ENCODE measurements at places on chromosomes 5 and 9. TPM values are rescaled to one million over a fixed set of nuclear protein-coding genes. Genes with fewer than 3 reads are reported as not detected.

Gene CHMP5
- polyA plus RNA-seq: 75.4 TPM

Gene MVB12B
- not detected for polyA plus RNA-seq

Gene LCN15
- not detected for polyA plus RNA-seq

Gene TMEM141
- 28.1 TPM for polyA plus RNA-seq

Gene ORM2
- 1.0 TPM for polyA plus RNA-seq

Gene IL17B
- 223 TPM for polyA plus RNA-seq

Gene PCYOX1L
- 9.3 TPM for polyA plus RNA-seq

Gene TYRP1
- not detected for polyA plus RNA-seq

- no peak for DNase-seq
Measured at GRCh38 chr9:35861161-35861897, 8.9 kb downstream of the OR13J1 start.

DNA sequence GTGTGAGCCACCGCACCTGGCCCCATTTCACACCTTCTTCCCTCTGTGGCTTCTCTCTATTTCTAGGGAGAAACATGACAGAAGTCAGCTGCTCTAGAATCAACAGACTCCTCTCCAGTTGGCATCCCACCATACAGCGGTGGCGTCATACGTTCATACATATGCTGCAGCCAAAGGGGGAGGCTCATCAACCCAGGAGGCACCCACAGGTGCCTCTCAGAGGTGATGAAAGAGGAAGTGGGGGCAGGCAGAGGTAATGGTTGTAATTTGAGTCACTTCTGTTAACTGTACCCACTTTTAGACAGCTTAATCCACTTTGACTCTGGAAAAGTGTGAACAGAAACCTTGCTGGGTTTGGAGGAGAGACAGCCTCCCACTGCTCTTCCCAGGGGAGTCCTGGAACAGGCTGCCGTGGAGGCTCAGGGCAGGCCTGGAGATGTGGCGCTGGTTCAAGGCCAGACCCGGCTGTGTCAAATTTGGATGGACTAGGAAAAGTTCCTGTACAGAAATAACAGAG is 47.3 kb upstream of the SUB1 start:
- DNase-seq: no peak

DNA sequence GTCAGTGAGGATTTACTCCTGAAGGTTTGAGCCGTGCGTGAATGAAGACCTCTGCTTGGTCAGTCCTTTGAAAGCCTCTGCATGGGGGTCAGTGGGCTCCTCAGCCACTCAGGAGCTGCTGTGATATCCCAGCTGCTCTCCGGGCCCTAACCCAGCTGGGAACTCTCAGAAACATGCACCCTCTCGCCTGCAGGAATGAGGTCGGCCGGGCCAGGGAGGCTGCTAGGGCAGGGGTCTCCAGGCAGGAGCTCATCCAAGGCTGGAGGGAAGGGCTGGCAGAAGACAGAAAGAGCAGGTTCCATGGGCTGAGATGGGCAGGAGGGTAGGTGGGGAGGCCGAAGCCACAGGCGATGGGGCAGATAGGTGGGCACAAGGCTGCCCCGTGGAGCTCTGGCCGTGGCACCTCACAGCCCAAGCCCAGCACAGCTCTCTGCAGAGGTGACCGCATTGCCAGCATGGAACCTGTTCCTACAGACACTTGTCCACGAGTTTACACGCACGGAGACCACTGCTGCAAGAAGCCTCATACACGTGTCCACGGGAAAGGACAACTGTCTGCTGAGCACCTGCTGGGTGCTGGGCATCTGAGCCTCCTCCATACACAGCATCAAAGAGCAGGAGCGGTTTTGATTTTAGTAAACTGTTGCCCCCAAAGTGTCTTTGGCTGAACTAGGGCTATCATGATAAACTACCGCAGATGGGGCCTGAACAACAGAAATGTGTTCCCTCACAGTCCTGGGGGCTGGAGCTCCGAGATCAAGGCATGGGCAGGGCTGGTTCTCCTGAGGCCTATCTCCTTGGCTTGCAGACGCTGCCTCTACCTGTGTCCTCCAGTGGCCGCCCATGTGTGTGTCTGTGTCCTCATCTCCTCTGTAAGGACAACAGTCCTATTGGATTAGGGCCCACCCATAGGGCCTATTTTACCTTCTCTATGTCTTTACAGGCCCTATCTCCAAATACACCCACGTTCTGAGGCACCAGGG is 85.2 kb upstream of the ADAMTS2 start:
- no peak for DNase-seq

- no peak for DNase-seq
Measured at GRCh38 chr5:93510626-93511380, 70.2 kb downstream of the NR2F1-AS1 start.

- DNase-seq: no peak
Measured at GRCh38 chr5:91296674-91297143, 86.4 kb downstream of the ARRDC3 start.

DNA sequence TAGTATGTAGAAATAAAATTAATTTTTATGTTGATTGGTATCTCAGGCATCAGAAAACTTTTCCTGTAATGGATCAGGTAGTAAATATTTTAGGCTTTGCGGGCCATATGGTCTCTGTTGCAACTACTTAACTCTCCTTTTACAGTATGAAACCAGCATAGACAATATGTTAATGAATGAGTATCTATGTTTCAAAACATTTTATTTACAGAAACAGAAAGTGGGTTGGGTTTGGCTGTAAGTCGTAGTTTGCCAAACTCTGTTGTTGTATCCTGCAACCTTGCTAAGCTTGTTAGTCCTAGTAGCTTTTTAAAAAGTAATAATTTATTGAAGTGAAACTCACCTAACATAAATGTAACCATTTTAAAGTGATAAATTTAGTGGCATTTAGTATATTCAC is 132.1 kb downstream of the NR3C1 start:
- DNase-seq: no peak

DNA sequence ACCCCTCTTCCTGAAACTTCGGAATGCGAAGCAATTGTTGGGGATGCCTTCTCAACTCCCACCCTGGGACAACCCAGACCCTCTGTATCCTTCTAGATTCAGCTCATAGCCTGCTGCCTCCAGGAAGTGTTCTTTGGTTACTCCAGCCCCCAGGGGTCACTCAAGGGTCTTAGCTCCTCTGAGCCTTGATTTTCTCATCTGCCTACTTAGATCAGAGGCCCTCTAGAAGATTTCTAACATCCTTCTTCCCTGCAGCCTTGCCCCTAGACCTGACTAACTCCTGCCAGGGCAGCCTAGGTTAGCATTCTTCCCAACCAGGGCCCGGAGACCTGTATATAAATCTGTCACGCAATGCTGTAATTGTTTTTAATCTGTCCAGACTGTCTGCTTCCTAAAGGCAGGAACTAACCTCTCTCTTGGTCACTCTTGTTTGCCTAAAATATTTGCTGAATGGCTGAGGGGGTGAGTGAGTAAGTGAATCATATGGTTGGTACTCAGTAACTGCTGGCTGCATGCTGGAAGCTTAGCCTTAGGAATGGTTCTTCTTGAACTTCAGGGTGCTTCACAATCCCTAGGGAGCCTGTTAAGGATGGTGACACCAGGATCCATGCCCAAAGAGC is 8.2 kb downstream of the GALNT10 start:
- no peak for DNase-seq

- DNase-seq: no peak
Measured at GRCh38 chr9:38765101-38765500, 45.2 kb upstream of the FAM240B start.

GRCh38 chr5:57492632-57493031 is 10.0 kb upstream of the ACTBL2 start:
- DNase-seq: no peak

- DNase-seq: no peak
Measured at GRCh38 chr9:74795081-74795480, 92.6 kb downstream of the TRPM6 start.

DNA sequence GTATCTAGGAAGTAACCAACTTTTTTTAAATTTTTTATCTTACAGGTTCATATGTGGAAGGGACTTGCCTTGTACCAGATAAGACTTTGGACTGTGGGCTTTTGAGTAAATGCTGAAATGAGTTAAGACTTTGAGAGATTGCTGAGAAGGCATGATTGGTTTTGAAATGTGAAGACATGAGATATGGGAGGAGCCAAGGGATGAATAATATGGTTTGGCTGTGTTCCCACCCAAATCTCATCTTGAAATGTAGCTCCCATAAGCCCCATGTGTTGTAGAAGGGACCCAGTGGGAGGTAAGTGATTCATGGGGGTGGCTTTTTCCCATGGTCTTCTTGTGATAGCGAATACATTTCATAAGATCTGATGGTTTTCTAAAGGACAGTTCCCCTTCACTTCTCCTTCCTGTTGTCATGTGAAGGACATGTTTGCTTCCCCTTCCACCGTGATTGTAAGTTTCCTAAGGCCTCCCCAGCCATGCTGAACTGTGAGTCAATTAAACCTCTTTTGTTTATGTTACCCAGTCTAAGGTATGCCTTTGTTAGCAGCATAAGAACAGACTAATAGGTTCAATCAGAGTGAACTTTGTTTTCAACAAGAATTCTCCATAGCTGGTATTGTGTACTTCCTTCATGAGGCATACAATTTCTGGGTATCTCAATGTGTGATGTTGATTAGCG is 535.6 kb upstream of the MEF2C start:
- no peak for DNase-seq

DNA sequence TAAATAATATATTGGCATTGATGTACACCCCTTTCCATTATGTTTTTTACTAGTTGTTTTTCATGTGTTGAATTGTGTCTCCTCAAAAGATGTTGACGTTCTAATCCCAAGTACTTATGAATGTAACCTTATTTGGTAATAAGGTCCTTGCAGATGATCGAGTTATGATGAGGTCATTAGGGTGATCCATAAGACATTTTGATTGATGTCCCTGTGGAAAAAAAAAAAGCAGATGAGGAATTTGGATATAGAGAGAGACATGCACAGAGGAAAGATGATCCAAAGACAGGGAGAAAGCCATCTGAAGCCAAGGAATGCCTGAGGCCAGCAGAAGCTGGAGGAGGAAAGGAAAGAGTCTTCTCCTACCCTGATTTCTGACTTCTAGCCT is 632.7 kb downstream of the TLR4 start:
- DNase-seq: no peak

DNA sequence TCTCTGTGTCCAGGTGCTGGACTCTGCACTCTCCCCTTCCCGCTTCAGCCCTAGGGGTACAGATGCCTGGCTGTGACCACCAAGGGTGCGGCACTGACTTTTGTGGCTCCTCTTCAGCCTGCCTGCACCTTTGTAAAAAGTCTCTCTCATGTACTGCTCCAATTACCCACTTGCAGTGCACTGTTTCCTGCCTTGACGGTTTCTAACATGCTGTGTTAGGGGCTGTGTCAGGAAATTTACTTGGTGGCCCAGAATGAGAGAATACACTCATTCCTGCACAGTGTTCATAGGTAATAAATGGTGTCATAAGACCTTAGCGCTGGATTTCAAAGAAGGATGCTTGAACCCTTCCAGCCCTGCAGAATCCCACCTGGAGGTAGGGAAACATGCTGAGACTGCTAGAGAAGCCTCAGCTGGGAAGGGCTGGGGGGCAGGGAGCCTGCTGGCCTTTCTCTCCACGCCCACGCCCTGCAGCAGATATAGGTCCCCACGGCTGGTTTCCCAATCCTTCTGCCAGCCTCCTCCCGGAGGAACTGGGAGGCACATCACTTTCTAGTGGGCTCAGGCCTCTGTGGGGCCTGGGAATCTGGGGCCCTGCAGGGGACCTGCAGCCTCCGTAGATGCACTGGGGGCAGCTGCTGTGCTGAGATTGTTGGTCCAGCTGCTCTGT is 17.6 kb upstream of the HRH2 start:
- no peak for DNase-seq

DNA sequence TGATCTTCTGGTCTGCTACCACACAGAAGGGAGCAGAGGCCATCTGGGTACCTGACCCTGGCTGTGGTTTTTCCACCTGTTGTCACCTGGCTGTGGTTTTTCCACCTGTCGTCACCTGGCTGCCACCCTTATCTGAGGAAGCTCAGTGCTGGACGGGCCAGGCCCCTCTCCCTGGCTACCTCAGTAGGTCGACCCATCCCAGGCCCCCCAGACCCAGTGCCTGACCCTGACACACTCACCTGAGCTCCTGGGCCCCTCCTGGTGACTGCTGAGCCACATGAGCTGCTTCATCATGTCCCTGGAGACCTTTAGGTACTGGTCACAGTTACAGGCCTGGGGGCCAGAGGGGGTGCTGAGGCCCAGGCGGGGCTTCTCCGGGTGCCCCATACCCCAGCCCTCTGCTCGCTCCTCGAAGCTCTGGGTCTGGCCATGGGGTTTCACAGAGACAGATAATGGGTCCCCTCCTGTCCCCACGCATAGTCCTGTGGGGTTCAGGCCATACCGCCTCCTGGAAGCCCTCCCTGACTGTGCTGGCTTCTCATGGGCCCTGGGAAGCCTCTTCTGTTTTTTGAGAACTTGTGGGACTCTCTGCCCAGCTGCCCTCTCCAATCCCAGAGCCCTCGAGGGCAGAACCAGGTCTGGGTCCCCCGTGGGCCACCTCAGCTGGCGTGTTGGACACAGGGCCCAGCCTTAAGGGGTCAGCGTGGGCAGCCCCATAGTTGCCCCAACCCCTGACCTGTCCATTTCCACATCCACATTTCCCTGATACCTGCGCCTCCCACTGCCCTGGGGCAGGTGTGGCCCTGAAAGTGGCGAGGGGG is 7.5 kb upstream of the NRARP start:
- DNase-seq: no peak

DNA sequence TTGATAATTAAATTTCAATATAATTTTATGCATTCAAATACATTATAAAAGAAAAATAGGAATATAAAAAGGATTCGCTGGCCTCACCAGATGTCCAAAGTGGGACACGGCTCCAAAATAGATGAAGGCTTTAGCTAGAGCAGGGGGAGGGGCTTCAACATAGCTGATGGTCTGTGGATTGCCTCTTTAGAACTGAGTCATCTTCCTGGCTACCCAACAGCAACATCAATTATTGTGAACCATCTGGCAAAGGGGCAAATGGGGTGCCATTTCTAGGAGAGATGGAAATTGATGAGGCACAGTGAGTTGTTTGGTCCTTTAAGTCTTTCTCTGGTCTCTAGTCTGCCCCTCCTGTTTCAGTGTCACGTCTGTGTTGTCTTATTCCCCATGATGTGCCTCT is 44.2 kb upstream of the CD180 start:
- no peak for DNase-seq

- no peak for DNase-seq
Measured at GRCh38 chr9:131559421-131560000, 14.2 kb downstream of the PRRT1B start.
